Uterus (tissue), 4 donors: ENCODE measurements at places on chromosomes 1 and 21. TPM values are rescaled to one million over a fixed set of nuclear protein-coding genes. Genes with fewer than 3 reads are reported as not detected.

TMEM200B gene
- total RNA-seq: 31.3 TPM

GPR37L1 gene
- not detected for total RNA-seq

GUCA2A gene
- not detected for total RNA-seq

TNFRSF18 gene
- total RNA-seq: not detected

DNA sequence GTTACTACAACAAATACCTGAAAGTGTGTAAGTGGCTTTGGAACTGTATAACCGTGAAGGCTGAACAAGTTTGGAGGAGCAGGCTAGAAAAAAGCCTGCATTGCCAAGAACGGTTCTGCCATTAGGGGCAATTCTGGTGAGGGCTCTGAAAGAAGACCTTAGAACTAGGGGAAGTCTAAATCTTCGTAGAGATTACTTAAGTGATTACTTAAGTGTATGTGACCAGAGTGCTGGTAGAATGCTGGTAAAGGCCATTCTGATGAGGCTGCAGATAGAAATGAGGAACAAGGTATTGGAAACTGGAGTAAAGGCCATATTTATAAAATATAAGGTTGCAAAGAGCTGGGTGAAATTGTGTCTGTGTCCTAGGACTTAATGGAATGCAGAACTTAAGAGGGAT is 158.0 kb downstream of the CLIC6 start:
- no peak overlapping the region for H3K27ac ChIP-seq
- no peaks in the 10 kb centered on the region for H3K36me3 ChIP-seq
- no peak overlapping the region for H3K4me3 ChIP-seq
- no peaks in the 10 kb centered on the region for H3K4me1 ChIP-seq

DNA sequence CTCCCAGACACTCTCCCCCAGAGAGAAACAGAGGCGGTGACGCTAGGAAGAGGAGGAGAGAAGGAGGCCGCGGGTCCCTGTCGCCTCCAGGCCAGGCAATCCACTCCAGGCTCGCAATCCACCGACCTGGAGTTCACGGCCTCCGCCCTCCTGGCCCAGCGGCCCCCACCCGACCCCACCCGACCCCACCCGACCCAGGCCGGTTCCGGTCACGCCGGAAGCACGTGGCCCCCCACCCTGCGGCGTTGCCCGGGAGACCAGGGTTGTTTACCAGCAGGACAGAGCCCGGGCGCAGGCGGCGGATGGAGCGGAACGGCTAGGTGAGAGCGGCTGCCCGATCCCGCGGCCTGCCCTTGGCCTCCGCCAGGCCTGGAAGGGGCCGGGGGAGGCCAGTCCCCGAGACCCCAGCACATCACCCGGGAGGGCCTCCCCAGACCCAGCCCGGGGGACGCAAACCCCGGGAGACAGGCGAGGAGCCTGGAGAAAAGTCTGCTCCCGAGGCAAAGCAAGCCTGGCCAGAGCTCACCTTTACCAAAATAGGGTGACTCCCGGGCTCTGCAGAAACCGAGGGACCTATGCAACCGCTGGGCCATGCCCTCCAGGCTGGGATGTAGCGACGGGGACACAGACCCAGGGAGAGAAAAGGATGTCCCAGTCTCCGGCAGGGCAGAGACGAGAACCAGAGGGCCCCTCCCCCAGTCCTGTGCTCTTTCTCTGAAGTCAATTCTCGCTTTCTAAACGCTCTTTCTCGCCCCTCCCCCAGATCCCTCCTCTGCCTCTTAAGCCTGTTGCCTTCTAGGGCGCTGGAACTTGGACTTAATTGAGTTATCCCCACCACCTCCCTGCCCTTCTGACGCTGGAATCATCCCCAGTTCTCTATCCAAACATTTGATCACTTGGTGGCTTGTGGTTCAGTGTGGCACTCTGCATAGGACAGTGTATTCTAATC is at the start of the genes PLA2G2C and UBXN10:
TSS of gene PLA2G2C (minus strand) at position 685 of the 949 bp plus-strand sequence. CDS start 9,155 bp downstream, outside the sequence.
TSS of gene UBXN10 (plus strand) at position 263 of the 949 bp plus-strand sequence. CDS start 4,466 bp downstream, outside the sequence.
- H3K4me3 ChIP-seq: peak within 1 kb of the TSS; percentile 34
- DNase-seq: peak; percentile 38
- peak within 1 kb of the TSS; percentile 17 for H3K27ac ChIP-seq
- H3K4me1 ChIP-seq: no peaks in the 10 kb centered on the region
